Right cardiac atrium (tissue), 5 donors: ENCODE measurements at places on chromosomes 16 and 17. TPM values are rescaled to one million over a fixed set of nuclear protein-coding genes. Genes with fewer than 3 reads are reported as not detected.

ALOX12 gene
- total RNA-seq, result 0.18 TPM

SOCS3 gene
- 51.2 TPM for total RNA-seq

ATP1B2 gene
- 10.2 TPM for total RNA-seq

KRTAP9-4 gene
- not detected for total RNA-seq

GLTPD2 gene
- total RNA-seq, result not detected

POLR3K gene
- 11.1 TPM for total RNA-seq

KRTAP1-5 gene
- not detected for total RNA-seq

TBC1D3K gene
- not detected for total RNA-seq

TXNDC11 gene
- 24.6 TPM for total RNA-seq

NPIPB2 gene
- 6.2 TPM for total RNA-seq

DCXR gene
- total RNA-seq, result 127 TPM

ZSWIM7 gene
- 33.3 TPM for total RNA-seq

SULT1A4 gene
- 3.3 TPM for total RNA-seq

MINK1 gene
- total RNA-seq, result 44.5 TPM

NUPR1 gene
- total RNA-seq, result 69.8 TPM

RECQL5 gene
- 14.1 TPM for total RNA-seq

UTS2R gene
- 2.3 TPM for total RNA-seq

OGFOD3 gene
- 28.5 TPM for total RNA-seq

ACSM2B gene
- total RNA-seq, result not detected

FNDC8 gene
- total RNA-seq, result not detected

TCF25 gene
- 101 TPM for total RNA-seq

OTOP2 gene
- not detected for total RNA-seq

PRSS33 gene
- not detected for total RNA-seq

NHLRC4 gene
- total RNA-seq, result 0.51 TPM

TLCD3B gene
- total RNA-seq, result not detected

OR1F1 gene
- total RNA-seq, result not detected

PIPOX gene
- 1.2 TPM for total RNA-seq

KRTAP2-1 gene
- total RNA-seq, result not detected

EDC4 gene
- 29.7 TPM for total RNA-seq

KRTAP1-4 gene
- not detected for total RNA-seq

TRPV3 gene
- total RNA-seq, result 2.8 TPM

NTN1 gene
- total RNA-seq, result 140 TPM

KRT20 gene
- not detected for total RNA-seq

CEMP1 gene
- not detected for total RNA-seq

CHST5 gene
- total RNA-seq, result 0.45 TPM

EFNB3 gene
- total RNA-seq, result 0.70 TPM

KRTAP16-1 gene
- not detected for total RNA-seq

KRT28 gene
- total RNA-seq, result not detected

INO80E gene
- total RNA-seq, result 32.7 TPM

SMIM5 gene
- total RNA-seq, result 8.5 TPM

CRISPLD2 gene
- total RNA-seq, result 26.3 TPM

MT1G gene
- total RNA-seq, result 0.71 TPM

NKIRAS2 gene
- 39.1 TPM for total RNA-seq

ARL5C gene
- not detected for total RNA-seq

PRSS27 gene
- total RNA-seq, result 0.37 TPM
